ENCODE measurements at places on chromosomes 7 and 10.

- no peak for DNase-seq
These were observed 144.5 kb upstream of the TMEM72 start for GRCh38 chr10:44766631-44767030.

GRCh38 chr10:71127104-71127503 lies 85.3 kb upstream of the UNC5B start:
- DNase-seq: peak; percentile 24

DNA sequence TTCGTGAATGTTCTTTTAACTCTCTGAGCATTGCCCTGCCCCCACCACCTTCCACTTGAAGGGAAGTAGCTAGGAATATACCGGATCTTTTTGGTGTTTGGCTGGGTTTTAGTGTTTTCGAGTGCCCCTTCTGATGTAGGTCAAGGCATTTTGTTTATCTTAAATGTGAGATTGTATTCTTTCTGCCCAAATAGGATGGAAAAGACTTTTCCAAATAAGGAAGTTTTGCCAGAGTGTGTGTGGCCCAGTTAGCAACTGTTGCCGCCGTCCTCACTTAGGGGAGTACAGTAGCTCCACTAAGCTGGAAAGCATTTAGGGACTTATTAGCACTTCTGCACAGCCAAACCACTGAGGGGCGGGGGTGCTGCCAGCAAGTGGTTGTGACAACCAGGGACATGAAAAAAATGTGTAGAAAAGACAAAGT lies 29.8 kb upstream of the VCL start:
- DNase-seq: no peak

- no peak for DNase-seq
These were observed 93.5 kb upstream of the ZNF804B start for GRCh38 chr7:88665892-88666514.

DNA sequence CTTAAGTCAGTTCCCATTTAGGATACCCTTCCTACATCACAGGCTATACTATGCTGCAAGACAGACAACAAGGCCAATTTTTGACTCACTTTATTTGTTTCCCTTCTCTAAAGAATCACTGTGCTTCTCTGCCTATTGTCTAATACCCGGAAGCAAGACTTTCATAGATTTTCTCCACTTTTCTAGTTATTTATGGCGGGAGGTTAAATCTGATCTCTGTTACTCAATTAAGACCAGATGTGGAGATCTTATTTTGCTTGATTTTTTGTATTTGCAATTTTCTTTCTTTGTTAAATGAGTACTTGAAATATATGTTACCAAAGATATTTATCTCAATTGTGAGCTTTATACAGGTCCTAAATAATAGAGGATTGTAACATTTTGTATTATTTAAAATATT lies 511.5 kb downstream of the ATRNL1 start:
- no peak for DNase-seq
